ENCODE measurements at places on chromosomes 1 and 21. TPM values are rescaled to one million over a fixed set of nuclear protein-coding genes. Genes with fewer than 3 reads are reported as not detected.

The RIPPLY3 gene
- total RNA-seq: 0.73 TPM

The WNT3A gene
- total RNA-seq: 0.05 TPM

The PATJ gene
- 4.5 TPM for total RNA-seq

The ASCL5 gene
- not detected for total RNA-seq

The ATP6V1G3 gene
- not detected for total RNA-seq

The TRABD2B gene
- total RNA-seq: 0.38 TPM

The MTMR11 gene
- total RNA-seq: 7.9 TPM

The GNG12 gene
- total RNA-seq: 74.7 TPM

The SYPL2 gene
- total RNA-seq: 0.10 TPM

The ZSCAN20 gene
- total RNA-seq: 1.9 TPM

The KRTAP19-3 gene
- not detected for total RNA-seq

The PHTF1 gene
- total RNA-seq: 15.5 TPM

The LACTBL1 gene
- total RNA-seq: not detected

The RGS7 gene
- total RNA-seq: 0.03 TPM

The PRAMEF6 gene
- total RNA-seq: not detected

The ILDR2 gene
- 0.08 TPM for total RNA-seq

The ZSWIM5 gene
- 0.52 TPM for total RNA-seq

The GJA9 gene
- 0.08 TPM for total RNA-seq

The CD34 gene
- total RNA-seq: not detected

The HORMAD1 gene
- 6.0 TPM for total RNA-seq

The MXRA8 gene
- total RNA-seq: 0.20 TPM

The FAM163A gene
- not detected for total RNA-seq

The FLG2 gene
- not detected for total RNA-seq

The RFX5 gene
- total RNA-seq: 27.6 TPM

The DNAI4 gene
- 0.74 TPM for total RNA-seq

The AQP10 gene
- total RNA-seq: not detected

The GFI1 gene
- 0.21 TPM for total RNA-seq

The CASQ1 gene
- total RNA-seq: not detected

The PLA2G2F gene
- total RNA-seq: not detected

The LYST gene
- 6.5 TPM for total RNA-seq

The TSSK3 gene
- total RNA-seq: not detected

The VTCN1 gene
- 0.17 TPM for total RNA-seq

The LRRC8C gene
- total RNA-seq: 20.5 TPM

The KDF1 gene
- total RNA-seq: not detected

The HSD3B1 gene
- not detected for total RNA-seq

The ARV1 gene
- 25.1 TPM for total RNA-seq

The TNNT2 gene
- total RNA-seq: not detected

The SLC25A34 gene
- total RNA-seq: 0.13 TPM

The ZFP69B gene
- total RNA-seq: 1.5 TPM

The RGL1 gene
- total RNA-seq: 0.93 TPM

The UTS2 gene
- total RNA-seq: not detected

The SMIM1 gene
- total RNA-seq: 1.0 TPM

The CASQ2 gene
- total RNA-seq: not detected

The RHCE gene
- total RNA-seq: 0.19 TPM

All from A549 treated with DMSO at 1 μM for 4 hours (cell line).